ENCODE measurements at places on chromosomes 11 and 22.

DNA sequence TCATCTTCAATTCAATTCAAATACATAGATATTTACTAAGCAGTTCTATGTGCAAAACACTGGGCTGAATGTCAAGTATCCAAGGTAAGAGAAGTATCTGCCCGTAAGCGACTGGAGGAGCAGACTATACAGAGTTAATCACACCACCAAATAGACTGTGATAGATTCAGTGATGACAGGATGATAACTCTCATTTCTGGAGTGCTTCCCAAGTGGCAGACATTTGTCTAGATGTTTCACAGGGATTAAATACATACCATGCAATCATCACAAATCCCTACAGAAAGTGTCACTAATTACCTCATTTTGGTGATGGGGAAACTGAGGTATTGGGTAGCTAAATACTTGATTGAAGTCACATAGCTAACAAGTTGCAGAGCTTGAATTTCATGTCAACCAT, 508.7 kb upstream of the TENM4 start:
- DNase-seq, result no peak

DNA sequence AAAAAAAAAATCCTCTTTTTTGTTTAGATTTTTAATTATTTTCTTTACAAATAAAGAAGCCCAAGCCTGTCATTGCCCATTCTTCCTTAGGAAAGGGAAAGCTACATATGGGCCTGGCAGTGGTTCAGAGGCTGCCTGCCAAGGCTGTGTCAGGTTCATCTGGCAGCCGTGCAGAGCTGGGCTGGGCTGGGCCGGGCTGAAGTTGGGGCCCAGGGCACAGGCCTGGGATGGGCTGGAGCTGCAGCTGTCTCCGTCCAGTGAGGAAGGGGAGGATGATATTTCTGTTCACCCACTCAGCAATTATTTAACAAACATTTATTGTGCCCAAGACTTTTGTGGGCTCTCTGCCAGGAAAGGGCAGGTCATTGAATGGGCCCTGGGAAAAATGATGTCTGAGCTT, 4.6 kb downstream of the PRR5L start:
- DNase-seq, result no peak

DNA sequence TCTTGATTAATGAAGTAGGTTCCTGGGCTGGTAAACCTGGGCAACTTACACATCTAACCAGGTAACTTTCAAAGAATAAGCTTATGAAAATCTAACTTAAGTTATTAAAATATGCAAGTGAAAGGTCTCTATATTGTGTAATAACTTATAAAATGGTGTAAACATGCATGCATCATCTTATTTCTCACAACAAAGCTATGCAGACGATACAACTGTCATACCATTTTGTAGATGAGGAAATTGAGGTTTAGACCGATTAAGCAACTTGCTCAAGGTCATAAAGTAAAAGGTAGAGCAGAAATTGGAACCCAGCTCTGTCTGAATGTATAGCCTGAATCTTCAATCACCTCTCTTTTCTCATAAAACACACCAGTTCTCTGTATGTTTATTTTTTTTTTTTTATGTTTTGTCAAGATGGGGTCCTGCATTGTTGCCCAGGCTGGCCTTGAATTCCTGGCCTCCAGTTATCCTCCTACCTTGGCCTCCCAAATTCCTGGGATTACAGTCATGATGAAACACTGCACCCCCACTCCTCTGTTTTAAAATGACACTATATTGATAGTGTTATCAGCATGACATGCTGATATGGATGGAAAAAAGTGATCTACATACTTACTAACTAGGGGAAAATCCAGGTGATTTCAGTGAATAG, 109.6 kb downstream of the SGSM3 start:
- DNase-seq, result no peak

DNA sequence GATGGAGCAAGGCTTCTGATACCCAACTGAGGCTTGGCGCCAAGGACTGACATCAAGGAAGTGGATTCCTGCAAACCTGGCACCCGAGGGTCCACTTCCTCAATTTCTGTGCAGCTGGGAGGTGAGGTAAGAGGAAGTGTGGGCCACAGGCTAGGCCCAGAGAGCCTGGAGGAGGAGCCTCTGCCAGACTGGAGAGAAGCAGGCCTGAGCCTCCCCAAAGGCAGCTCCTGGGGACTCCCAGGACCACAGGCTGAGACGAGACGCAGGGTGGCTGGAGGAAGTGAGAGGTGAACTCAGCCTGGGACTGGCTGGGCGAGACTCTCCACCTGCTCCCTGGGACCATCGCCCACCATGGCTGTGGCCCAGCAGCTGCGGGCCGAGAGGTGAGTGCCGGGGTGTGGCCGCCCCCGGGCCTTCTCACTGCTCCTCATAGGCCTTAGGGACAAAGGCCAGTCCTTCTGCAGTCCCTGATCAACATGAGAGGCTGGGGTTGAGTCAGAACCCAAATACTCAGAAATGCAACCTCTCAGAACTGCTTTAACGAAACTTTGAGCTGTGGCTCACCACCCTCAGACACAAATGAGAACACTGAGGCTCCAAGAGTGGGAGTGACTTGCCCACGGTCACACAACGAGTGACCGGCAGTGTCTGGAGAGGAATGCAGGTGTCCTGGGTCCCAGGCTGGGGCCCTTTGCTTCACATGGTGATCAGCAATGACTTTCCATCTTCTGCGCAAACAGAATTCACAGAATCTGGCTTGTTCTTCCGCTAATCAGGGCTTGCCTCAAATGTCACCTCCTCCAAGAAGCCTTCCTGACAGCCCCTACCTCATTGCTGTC, at the start of gene NCF4:
Gene NCF4, plus strand, starts transcription at position 186 of the 839 bp plus-strand sequence. Its CDS starts 166 bp downstream, at position 352.
- DNase-seq, result no peak

GRCh38 chr22:29949872-29950271, 66.9 kb downstream of the MTMR3 start:
- no peak for DNase-seq

- DNase-seq, result peak; percentile 9
Observed at GRCh38 chr11:67300756-67301312, 2.5 kb upstream of the SSH3 start.

- no peak for DNase-seq
Observed at GRCh38 chr11:62921201-62921572, at the start of gene CHRM1. Gene CHRM1 (minus strand): TSS chr11:62921363. CDS start chr11:62911100, 10,263 bp downstream.

DNA sequence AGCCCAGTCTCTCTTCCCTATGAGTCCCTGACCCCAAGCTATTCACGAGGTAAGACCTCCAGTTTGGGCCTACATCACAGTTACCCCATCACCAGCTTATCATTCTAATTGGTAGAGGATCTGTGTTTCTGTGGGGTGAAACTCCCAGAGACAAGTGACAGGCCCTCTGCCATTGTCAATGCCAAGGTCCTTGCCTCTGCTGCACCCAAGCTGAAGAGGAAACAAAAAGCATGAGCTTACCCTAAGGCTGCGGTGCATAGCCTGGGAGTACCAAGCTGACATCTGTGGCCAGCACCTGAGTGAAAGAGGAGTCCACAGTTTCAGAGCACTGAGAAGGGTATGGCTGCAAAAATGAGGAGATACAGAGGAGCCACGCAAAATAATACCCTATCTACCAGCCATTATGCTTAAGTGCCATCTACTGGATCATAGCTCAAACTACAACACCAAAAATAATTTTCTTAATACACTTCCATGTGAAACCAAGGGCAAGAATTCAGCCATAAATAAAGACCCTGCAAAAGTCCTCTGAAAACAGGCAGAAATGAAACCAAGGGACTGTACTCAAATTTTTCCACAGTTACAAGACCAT, 62.3 kb upstream of the ANO5 start:
- DNase-seq, result peak; percentile 46

DNA sequence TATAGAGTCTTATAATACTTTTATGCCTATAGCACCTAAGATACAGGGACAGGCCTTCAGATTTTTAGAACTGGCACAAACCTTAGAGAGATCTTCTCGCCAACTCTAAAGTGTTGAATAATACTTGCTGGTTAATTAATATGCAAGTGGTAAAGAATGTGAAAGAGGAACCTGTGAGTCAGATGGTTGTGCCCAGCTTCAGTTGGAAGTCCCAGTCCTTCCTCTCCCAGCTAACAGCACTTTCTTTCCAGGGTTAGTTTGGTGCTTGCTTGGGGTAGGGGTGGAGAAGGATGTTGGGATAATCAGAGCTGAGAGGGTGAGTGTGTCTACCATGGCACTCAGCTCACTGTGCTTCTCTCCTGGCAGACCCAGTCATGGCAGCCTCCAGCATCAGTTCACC, 4.9 kb upstream of the TMEM132A start:
- no peak for DNase-seq

- no peak for DNase-seq
Observed at GRCh38 chr11:69449320-69450063, 32.0 kb upstream of the LINC01488 start.

- peak; percentile 76 for DNase-seq
Observed at GRCh38 chr11:8759634-8760033, 77.0 kb downstream of the RPL27A start.

GRCh38 chr11:47272706-47273105, 2.8 kb downstream of the MADD start:
- no peak for DNase-seq

- no peak for DNase-seq
Observed at GRCh38 chr11:44269369-44270351, 40.3 kb downstream of the ALX4 start.

GRCh38 chr11:108241330-108242037, 18.6 kb downstream of the ATM start:
- DNase-seq, result no peak

GRCh38 chr22:47088480-47089158, 326.2 kb downstream of the TBC1D22A start:
- DNase-seq, result no peak

DNA sequence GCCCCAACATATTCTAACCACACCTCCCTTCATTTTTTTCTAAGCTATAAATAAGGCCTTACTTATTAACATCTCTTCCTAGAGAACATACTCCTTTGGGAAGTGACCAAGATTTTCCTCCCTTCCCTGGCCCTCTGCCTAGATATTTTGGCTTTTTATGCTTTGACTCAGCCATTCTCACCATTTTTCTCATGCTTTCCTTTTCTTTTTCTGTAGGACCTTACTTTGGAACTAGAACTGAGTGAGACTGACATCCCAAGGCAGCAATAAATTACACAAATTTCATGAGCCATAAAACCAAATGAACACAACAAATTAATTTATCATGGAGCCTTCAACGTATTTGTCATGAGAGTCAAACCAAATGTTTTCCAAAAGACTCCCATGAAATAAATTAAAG, 142.7 kb upstream of the CTSC start:
- DNase-seq, result no peak

GRCh38 chr11:10441091-10441490, 14.0 kb upstream of the AMPD3 start:
- DNase-seq, result no peak

DNA sequence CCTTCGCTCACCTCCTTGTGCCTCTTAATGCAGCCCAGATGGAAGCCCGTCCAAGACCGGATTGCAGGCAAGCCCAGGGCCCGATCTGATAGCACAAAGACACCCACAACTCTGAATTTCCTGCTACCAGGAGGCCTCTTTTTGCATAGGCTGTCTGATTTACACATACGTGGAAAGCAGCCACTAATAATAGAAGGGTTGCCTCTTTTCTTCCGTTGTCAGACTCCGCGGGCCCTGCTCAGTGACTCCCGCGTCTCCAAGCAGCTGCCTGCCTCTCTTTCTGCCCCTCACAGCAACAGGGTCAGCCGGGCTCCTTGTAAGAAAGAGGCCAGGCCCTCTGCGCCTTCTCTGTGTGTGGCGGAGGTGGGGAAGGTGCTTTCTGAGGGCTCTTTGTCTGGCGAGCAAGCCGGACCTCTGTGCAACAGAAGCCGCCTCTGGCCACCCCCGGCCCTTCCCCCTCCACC, 26.7 kb downstream of the FLI1 start:
- no peak for DNase-seq

GRCh38 chr11:11839718-11840117, 2.1 kb upstream of the USP47 start:
- no peak for DNase-seq

GRCh38 chr11:31267720-31268119, 101.8 kb downstream of the DCDC1 start:
- DNase-seq, result no peak

GRCh38 chr22:41902932-41903421, 11.9 kb downstream of the SHISA8 start:
- DNase-seq, result no peak

GRCh38 chr11:116984186-116984585, 114.0 kb downstream of the SIK3 start:
- DNase-seq, result no peak

DNA sequence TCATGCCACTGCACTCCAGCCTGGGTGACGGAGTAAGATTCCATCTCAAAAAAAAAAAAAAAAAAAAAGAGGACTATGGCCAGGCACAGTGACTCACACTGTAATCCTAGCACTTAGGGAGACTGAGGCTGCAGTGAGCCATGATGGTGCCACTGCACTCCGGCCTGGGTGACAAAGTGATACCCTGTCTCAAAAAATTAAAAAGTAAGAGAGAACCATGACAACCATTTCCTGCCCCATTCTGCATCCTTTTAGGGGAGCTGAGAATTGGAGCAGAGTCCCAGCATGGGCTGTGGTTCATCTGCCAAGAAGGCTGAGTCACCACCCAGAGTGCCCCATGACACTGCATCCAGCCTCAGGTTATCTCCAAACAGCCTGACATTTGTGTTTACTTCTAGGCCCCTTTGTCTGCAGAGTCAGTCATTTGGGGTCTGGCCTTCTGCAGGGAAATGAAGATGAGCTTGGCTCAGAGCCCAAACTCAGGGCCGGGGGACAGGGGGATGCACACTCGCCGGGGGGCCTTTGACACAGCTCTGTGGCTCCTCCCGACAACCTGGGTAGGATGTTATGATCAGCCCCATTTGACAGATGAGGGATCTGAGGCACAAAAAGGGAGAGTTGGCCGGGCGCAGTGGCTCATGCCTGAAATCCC, 4.7 kb downstream of the CSDC2 start:
- DNase-seq, result no peak

DNA sequence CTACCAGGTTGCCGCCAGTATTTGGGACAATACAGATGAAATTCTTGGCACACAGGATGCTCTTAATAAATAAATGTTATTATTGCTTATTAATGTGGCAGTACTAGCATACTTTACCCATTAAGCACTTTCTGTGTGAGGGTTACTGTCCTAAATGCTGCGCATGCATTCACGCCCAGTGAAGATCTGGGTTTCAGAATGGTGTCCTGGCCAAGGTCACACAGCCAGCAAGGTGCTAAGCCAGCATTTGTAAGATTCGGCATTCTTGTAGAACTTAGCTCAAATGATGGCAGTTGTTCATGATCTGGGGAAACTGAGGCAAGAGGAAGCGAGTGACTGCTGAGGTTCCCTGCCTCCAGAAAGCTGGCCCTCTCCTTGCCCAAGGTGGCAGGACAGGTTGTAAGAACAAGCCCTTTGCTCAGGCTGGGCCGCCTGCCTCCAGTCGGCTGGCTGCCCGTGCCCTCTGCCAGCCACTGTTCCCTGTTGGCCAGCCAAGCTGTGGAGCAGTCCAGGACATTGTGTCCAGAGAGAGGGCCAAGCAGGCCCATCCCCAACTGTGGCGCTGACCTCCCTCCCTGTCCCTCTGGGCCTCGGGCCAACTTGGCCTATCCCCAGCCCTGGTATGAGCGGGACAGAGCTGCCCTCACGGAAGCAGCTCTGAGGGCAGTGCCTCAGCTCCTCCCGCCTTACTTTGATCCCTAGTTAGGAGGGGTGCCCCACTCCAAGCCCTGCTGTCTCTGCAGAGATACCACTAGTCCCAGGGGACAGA, 28.8 kb downstream of the TOB2 start:
- no peak for DNase-seq

- no peak for DNase-seq
Observed at GRCh38 chr11:68090706-68091105, 30.5 kb downstream of the CHKA start.

GRCh38 chr11:97717922-97718321, 1302.8 kb upstream of the CNTN5 start:
- DNase-seq, result no peak

GRCh38 chr11:118645066-118645715, 34.3 kb downstream of the TREH start:
- no peak for DNase-seq

Data from D341Med (cell line).